Islet precursor cell (in vitro differentiated cells): ENCODE measurements at places on chromosomes 6 and 20.
A peak's percentile ranks its signal among the peaks of the same experiment; 100 is the strongest.

DNA sequence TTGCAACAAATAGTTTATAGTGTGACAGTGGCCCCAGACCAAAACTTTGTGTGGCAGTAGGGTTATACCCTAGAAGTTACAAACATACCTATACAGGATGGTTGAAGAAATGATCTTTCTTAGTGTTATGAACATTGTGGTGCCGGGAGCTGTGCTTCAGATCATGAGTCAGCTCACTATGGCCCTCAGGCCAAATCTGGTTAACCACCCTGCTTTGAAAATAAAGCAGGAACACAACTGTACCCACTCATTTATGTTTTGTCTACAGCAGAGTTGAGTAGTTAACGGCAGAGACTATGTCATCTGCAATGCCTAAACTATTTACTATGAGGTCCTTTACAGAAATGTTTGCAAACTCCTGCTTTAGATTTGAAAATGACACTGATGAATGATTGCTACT is 24.3 kb downstream of the AKAP7 start:
- DNase-seq, result peak; percentile 74

GRCh38 chr6:161418463-161418945 is 144.6 kb upstream of the AGPAT4 start:
- no peak for DNase-seq

DNA sequence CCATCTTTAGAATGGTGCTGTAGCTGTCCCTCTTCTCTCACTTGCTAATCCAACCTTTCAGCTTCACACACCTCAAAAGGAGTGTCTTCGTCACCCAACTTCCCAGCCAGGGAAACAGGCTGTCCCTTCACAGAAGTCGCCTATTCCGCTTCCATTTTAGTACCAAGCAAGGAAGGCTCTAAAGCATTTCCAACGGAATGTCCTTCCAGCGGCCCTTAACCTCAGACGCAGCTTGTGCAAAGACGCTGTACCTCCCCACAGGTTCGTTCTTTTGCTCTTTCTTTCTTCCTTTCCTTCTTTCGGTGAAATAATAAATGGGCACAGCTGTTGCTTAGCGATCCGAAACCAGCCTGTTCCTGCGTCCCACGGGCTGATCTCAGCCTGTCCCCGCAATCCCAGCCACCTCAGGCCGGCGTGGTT is 1.5 kb downstream of the PTPRT start:
- no peak for DNase-seq

DNA sequence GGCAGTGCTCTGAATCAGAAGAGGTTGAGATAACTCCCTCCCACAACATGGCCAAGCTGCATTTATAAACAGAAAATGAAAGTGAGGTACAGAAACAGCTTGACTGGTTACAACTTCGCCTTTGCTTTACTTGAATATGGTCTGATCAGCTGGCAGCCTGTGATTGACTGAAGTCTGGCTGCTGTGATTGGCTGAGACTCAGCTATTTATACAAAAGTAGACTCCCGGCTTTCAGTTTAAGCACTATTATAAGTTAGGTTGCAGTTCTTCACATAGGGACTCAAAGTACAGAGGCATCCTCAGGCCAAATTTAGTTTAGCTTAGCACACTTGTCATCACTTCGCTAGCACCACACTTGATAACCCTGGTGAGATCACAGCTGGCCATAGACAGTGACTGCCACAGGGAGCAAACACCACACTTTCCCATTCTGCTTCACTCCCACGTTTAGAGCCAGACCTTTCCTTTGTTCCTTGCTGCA is 362.6 kb downstream of the EPM2A start:
- no peak for DNase-seq

DNA sequence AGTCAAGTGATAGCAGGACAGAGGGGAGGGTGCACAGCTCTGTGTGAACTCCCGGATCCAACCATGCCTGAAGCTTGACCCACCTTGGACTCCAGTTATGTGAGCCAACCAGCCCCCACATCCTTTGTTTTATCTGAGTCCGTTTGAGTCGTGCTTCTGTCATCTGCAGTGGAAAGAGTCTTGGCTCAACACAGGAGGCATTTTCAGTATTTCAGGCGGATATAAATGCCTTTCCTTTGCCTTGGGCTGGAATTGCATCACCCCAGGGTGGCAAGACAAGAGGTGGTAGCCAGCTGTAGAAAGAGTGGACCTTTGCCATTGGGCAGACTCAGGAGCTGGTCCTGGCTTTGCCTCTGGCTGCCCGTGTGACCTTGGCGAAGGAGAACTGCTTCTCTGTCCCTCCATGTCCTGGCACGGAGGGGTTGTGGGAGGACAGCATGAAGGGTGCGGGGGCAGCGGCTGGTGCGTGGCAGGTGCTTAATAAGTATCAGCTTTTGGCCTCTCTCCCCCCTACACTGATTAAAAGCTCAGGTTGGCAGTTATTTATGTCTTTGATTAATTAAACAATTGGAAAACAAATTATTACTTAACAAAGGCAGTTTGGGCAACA is 42.6 kb upstream of the APCDD1L start:
- DNase-seq, result no peak

GRCh38 chr20:50188879-50189680 is 1.6 kb upstream of the CEBPB start:
- no peak for DNase-seq

GRCh38 chr6:158154816-158155215 is 13.2 kb downstream of the SERAC1 start:
- no peak for DNase-seq

GRCh38 chr6:3456898-3457709 is at the start of gene SLC22A23:
Gene SLC22A23, minus strand, starts transcription at chr6:3457050. Its CDS starts 491 bp downstream, at chr6:3456559.
- DNase-seq, result peak; percentile 90

- peak; percentile 39 for DNase-seq
These were observed 6.0 kb downstream of the DLGAP4 start for GRCh38 chr20:36311854-36312723.

DNA sequence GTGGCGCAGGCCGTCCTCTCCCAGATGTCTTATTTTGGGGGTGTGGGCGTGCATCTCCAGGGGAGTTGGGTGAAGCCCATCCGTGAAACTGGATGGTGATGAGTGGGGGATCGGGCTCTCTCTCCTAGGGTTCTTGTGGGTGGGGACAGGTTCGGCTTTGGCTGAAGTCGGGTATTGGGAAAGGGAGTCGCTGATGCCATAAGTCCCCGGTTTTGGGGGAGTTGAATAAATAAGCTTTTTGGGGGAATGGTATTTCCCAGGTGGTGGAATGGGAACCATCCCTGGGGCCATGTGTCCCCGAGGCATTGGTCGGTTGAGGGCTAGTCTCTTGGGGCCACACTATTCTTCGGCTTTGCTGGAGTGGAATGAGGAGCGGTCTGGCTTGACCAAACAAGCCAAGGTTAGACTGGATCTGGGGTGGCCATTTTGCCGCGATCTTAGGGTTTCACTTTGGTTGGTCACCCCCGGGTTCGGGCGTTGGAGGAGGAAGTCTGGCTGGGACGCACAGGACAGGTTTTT is 481 bp downstream of the ZNF133 start:
- DNase-seq, result no peak

DNA sequence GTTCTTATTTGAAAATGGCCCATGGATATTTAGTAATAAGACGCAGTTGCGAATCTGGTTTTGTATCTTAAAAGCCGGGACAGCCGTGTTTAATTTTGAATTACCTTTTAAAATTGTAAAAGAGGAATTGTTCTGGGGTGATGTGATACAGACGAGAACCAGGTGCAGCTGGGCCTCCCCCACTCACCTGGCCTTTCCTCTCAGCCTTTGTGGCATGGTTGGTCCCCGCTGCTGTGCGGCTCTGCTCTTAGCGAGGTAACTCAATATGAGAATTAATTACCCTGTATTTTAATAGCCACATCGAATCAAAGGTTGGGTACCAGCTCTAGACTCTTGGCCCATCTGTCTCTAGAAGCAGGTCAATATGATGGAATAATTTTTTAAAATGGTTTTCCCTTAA is 56.5 kb upstream of the DACT2 start:
- DNase-seq, result no peak

DNA sequence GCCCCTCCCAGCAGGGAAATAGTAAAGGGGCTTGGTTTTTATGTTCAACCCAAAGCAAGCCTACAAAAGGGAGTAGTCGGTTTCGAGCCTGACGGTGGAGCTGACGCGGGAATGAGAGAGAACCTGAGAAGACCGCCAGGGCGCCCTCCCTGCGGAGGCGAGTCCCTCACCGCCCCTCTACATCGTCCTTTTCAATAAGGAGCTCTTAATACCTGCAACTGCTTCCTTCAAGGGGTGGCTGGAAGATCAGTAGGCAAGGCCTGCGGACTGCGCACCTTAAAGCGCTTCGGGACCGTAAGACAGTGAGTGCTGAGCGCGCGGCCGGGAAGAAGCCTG is 709 bp upstream of the ZNF76 start:
- DNase-seq, result no peak

DNA sequence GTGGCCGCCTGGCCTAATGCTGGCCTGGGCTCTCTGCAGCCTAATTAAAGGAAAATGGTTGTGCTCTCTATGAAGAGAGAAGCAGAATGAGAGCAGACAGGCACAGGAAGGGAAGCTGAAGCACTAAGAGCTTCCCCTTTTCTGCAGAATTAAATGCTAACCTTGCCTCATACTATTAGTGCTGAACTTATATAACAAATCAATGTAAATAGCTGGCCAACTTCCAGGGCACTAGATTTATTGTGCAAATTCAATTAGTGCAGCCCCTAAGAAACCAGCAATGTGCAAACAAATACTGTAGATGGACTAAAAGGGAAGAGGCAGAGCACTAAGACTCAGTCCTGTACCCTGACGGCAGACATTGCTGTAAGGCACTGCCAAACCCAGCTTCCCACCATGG is 36.1 kb upstream of the INSM1 start:
- DNase-seq, result no peak

GRCh38 chr6:132675749-132676148 is 16.8 kb upstream of the TAAR1 start:
- no peak for DNase-seq

GRCh38 chr20:63182946-63183415 is 33.0 kb downstream of the YTHDF1 start:
- no peak for DNase-seq

GRCh38 chr6:167558246-167559177 is 233.6 kb downstream of the TTLL2 start:
- DNase-seq, result no peak

- DNase-seq, result no peak
These were observed 124.4 kb upstream of the EDN1 start for GRCh38 chr6:12165722-12166280.

- DNase-seq, result no peak
These were observed 24.6 kb downstream of the RBM38 start for GRCh38 chr20:57415771-57416170.

DNA sequence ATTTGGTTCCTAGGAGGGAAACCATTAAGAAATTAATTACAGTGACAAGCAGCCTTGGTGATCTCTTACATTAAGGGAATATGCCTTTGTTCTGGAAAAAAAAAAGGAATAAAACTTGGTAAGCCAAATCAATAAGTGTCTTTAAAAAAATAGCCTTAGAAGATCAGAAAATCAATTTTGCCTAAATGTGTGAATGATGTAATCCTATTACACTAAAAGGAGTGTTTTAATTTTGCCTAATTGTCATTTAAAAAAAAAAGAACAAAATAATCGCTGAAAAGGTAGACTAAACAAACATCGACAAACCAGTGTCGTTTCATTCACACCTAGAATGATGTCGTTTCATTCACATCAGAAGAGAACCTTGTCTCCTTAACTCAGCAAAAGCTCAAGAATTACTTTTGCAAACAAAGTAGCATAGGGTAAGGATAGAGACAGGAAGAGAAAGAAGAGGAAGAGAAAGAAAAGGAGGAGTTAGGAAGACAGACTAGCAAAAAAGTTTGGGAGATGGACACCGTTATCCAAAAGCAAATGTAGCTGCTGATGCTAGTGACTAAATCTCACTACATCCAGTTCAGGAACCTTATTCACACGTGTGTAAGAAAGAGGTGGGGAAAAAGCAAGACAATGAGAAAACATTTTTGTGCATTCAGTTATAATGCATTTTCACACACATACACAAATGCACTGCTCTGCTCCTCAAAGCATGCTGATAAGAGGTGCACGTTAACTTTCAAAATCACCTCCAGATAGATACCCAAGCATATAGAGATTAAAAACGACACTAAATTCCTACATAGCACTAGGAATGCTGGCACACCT is 60.6 kb downstream of the HIVEP2 start:
- no peak for DNase-seq

DNA sequence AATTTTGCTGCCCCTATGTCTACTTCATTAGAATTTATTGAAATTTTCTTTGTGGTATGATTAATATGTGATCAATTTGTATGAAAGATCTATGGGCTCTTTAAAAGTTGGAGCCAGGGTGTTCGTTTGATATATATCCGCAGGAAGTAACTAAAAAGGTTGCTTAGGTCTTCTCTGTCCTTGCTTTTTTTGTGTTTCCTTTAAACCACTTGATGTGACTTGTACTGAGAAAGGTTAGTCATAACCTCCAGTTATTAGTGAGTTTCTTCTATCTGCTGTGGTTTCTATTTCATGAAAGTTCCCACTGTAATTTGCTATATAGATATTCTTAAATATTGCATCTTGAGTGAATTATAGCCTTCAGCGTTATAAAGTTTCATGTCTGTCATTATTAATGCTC is 585.3 kb upstream of the ARID1B start:
- no peak for DNase-seq

DNA sequence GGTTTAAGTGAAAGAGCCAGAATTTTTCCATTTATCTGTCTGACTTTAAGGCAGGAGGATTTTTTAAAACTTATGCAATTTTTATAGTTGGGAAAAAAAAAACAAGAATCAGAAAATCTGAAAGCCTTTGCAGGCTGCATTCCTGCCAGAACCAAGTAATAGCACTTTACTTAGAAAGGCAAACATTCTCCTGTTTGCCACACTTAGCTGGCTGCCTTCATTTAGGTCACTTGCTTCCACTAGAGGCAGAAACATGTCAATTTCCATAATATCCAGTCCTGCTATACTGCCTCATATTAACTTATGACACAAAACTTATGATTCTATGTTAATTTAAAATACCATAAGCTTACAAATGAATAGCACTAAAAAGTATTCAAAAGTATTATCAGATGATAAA is 425.8 kb downstream of the FRK start:
- DNase-seq, result no peak

- no peak for DNase-seq
These were observed 176.4 kb upstream of the RREB1 start for GRCh38 chr6:6931071-6932025.

DNA sequence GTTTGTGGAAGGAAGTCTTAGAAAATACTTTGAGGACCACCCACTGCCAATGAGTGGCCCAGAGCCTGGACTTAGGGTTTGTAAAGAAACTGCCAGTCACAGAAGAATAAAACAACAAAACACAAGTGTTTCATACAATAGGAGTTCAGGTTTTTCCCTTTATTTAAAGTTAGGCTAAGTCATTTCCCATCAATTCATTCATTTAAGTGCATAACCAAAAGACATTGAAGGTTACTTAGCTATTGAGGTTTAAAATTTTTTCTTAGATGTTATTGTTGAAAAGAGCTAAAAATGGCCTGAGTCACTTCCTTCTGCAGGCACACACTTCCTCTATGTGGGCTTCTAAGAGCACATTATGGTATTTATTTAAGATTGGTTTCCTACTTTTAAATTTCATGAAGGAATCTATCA is 54.2 kb downstream of the ARMC2 start:
- DNase-seq, result no peak

DNA sequence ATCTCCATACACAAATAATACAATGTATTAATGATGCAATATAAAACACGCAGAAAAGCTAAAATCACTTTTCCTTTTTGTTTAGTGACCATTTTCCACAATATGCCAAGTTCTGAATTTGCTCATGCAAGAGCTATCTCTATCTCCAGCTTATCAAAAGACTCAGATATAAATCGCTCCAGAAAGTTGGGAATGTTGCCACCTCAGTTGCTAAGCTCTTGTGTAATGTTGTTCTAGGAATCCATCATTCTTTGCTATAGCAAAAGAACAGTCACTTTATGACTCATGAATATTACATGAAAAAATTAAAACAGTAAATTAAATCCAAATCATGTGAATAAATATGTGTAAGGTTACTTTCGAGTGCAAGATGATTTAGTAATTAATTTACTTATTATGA is 8.7 kb downstream of the PLAGL1 start:
- DNase-seq, result no peak
